Right ventricle myocardium superior (tissue), 1 donor: ENCODE measurements at places on chromosomes 2 and 18.

DNA sequence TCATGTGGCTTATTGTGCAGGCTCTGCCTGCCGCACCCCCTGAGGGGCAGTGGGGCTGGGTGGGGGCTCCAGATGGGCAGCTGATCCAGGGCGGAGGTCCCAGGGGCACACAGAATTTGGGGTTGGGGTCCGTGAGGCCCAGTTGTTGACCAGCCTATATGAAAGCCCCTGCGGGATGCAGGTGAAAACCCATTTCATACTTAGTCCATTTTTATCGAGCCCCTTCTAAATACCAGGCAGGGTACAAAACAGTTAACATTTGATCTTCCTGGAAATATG is 30.6 kb downstream of the MYO7B start:
- DNase-seq, result no peak

DNA sequence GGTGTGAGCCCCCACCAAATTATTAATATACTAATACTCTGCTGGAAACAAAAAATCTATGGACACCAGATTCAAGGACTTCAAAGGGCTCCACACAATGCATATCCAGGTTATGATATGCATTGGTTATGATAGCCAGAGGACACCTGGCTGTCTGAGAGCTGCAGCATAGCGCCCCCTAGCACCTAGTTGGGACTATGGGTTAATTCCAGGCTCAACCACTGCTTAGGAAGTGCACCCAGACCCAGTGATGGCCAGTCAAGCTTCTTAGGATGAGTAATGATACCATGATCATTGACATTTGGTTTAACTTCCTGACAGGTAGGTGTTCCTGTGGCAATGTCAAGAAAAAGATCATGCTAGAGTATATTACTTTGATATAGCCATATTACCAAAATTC is 3.8 kb upstream of the FRZB start:
- no peak for DNase-seq

- DNase-seq, result no peak
Observed at GRCh38 chr18:46829531-46829930, 72.7 kb upstream of the ST8SIA5 start.

DNA sequence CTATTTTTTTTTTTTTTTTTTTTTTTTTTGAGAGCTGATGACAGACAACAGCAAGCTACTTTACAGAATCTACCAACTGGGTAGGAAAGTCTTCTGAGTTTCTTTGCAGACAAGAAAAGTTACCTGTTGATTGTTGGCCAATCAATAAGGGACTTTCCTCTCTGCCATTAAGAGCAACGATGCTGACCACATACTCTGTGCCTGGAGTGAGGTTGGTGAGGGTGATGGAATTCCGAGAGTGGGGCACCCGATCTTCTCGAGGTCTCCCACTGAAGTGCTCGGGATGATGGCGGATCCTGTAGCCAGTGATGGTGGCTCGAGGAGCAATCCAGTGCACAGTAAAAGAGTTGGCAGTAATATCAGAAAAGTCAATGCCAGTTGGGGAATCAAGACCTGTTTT is 49.3 kb downstream of the FN1 start:
- no peak for DNase-seq

DNA sequence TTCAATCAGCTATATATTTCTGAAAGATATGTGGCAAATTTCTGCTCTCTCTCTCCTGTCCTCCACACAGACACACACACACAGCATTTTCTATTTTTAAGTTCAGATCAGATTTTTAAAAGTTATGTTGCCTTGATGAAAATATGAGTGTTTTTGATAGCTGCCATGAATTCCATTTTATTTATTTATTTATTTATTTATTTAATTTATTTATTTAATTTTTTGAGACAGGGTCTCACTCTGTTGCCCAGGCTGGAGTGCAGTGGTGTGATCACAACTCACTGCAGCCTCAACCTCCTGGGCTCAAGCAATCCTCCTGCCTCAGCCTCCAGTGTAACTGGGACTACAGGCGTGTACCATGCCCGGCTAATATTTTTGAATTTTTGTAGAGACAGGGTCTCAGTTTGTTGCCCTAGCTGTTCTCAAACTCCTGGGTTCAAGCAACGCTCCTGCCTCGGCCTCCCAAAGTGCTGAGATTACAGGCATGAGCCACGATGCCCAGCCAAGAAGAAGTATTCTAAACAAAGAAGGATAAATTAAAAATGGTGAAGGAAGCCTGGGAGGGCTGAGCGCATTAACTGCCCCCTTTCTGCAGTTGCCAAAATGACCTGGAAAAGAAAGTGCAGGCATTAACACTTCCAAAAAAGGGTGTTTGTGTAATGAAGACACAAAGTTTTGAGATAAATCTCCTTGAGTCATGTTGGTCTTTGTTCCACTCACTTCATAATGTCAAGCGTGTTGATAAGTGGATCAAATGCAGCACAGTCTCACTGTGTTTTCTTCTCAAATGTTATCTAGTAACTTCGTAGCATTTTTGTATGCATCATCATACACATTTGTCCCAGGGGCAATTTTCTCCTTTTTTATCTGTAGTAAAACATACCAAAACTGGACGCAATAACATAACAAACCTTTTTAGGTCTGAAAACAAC is 11.1 kb upstream of the IMPA2 start:
- no peak for DNase-seq

DNA sequence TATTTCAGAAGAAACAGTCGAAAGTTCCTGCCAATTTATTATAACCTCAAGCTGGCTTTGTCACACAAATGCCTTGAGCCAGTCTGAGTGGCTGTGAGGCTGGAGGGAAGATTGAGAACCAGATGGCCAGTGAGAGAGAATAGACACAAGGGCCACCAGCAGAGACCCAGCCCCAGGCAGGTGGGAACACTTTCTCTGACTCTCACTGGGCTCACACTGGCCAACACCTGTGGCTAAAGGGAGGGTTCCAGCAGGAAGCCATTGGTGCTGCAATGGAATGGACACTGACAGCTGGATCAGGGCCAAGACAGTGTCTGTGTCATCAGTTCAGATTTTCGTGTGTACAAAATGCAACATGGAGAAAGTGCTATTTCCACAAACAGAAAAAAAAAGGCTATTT is 29.9 kb downstream of the LOXHD1 start:
- DNase-seq, result no peak

DNA sequence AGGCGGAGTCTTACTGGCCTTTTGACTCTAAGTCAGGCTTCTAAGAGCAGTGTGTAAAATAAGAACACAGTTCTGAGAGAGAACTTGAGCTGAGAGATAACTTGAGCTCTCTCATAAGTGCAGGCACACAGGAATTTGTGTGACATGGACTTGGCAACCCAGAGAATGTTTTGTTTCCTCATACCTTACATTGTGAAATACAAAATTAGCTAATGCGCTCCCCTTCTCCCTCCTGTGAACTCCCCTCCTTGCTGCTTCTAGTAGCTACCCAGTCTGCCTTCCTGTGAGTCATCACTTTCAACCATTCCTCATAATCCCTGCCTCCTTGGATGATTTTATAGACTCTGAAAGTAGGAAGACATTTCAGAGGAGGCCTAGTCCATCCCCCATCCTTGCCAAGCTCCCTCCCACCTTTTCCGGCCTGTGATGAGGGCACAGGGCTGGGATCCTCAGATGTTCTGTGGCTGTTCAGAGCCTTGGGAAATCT is 22.6 kb downstream of the FER1L5 start:
- DNase-seq, result no peak

DNA sequence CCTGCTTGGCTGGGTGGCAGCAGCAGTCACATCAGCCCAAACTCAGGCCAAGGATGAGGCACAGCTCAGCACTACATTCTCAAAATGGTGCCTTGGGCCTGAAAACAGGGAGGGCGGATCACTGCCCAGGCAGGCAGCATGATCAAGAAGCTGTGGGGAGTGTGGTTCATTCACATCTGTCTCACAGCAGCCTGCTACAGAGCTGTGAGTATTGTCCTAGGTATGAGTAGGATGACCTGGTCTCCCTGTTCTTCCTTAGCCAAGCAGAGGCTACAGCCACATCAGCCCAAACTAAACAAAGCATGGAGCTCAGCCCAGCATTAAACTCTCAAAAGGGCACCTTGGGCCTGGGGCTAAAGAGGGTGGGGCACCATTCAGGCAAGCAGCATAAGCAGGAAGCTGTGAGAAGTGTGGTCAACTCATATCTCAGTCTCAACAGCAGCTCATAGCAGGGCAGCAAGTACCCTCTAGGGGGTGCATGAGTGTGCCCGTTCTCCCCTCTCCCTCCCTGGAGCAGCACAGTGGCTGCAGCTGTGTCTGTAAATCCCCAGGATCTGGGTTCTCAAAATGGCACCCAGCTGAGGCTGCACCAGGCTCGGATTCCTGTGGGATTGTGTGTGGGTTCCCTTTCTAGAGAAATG is 139.6 kb downstream of the TRABD2A start:
- DNase-seq, result no peak

- DNase-seq, result no peak
Observed at GRCh38 chr2:45120546-45120945, 111.3 kb upstream of the SIX2 start.

- DNase-seq, result no peak
Observed at GRCh38 chr18:9995631-9996030, 81.8 kb downstream of the VAPA start.

- DNase-seq, result no peak
Observed at GRCh38 chr2:155393406-155393805, 694.9 kb downstream of the KCNJ3 start.

GRCh38 chr2:118274841-118275510 is 186.7 kb downstream of the INSIG2 start:
- DNase-seq, result no peak

- DNase-seq, result no peak
Observed at GRCh38 chr2:203934711-203935438, 1.7 kb upstream of the ICOS start.

GRCh38 chr2:457792-458424 is 170.0 kb upstream of the ALKAL2 start:
- no peak for DNase-seq

- no peak for DNase-seq
Observed at GRCh38 chr18:13584825-13585224, 141.5 kb downstream of the FAM210A start.

- peak; percentile 75 for DNase-seq
Observed at GRCh38 chr18:23231340-23232021, 96.2 kb downstream of the CABLES1 start.

DNA sequence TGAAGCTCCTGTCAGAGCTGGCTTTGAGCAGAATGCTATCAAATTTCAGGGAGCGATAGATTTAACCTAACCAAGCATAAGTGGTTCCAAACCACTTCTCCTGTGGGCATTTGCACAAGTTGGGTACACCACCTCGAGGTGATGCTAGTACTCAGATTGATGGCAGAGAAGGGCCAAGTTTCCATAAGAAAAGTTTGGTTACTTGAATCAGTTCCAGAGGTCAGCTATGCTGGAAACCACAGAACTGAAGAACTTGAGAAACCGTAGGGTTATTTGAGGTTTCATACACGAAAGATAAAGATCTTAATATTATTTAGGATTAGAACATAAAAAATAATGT is 238.2 kb upstream of the SOX11 start:
- DNase-seq, result no peak

GRCh38 chr2:73104933-73105332 is 7.8 kb downstream of the RAB11FIP5 start:
- DNase-seq, result no peak

DNA sequence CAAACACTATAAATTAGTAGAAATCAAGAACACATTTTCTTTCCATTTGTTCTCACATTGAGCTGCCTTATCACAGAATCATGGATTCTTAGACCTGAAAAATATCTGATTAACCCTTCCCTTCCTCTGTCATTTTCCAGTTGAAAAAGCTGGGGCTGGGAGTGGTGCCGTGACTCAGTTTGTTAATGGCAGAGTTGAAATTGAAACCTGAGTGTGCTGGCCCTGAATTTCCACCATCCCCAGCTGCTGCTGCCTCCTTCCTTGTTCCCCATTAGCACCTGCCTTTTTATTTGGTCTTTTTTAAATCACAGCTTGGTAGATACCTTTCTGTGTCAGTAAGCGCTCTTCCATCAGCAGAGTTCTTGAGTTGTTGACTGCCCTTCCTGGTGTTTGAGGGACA is 10.6 kb downstream of the FARP2 start:
- no peak for DNase-seq

GRCh38 chr2:157440404-157441071 is 3.4 kb downstream of the CYTIP start:
- no peak for DNase-seq

DNA sequence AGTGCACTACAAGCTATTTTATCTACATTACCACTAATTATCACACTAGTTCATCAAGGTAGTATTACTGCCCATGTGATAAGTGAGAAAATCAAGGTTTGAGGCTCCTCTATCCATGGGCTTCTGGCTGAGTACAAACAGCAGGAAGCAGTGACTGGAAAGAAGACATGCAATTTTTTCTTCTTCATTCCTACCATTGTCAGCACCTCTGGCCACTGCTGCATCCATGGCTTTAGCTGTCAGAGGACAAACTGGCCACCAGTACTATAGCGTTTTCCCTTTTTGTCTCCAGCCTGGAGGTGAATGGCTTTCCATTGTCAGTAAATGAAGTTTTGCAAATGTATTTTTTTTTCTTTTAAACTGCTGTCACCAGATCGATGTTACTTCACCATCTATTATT is 674.9 kb downstream of the LRP1B start:
- no peak for DNase-seq

DNA sequence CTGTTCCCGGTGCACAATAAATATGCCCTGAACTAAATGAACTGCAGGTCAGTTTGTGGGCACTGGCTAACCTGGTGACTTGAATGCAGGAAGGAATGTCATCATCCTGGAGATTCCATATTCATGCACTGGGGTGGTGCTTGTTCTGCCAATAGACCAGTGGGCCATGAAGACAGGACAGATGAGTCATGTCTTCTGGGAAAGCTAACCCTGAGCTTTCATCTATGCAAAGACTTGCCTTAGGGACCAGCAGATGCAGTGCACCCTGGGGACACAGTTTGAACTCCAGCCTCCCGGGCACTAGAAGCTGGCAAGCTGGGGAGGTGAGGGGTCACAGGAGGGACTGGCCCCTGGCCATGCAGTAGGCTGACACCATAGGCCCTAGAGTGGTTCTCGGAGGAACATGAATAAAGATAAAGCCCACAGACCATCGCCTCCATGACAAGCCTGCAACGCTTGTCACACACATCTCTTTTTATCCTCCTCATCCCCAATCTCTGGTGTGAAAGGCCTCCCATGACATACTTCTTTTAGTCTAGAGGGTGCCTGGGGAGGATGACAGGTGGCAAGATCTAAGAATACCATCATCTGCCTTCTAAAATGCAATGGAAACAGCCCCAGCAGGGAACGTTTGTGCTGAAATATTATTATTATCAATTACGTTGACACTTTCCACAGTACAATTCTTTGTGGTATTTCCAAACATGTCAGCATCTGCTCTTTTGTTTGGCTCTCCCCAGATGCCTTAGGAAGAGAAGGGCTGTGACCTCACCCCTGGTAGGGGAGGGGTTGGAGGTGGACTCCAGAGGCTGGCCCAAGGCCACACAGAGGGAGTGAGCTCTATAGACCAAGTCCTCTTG is 267.4 kb upstream of the RAB6C start:
- DNase-seq, result no peak

DNA sequence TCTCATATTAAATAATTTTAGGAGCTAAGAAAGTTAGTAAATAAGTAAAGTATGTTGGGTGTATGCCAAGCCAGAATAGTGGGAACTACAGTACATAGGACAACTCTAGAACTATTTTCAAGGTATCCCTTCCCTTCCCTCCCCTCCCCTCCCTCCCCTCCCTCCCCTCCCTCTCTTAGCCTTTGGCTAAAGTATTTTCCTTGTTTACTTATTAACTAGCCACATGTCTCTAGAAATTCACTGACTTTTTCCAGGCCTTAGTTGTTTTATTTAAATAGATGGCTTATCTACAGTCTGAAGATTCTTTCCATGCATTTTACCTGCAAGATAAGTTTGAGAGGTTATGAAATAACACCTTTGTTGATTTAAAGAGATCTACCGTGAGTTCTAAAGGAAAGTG is 402.1 kb downstream of the PARD3B start:
- DNase-seq, result no peak

GRCh38 chr2:20424300-20425290 is 22.3 kb upstream of the RHOB start:
- peak; percentile 76 for DNase-seq

- DNase-seq, result no peak
Observed at GRCh38 chr2:221567809-221568208, 4.3 kb downstream of the EPHA4 start.
